ENCODE measurements at places on chromosomes 2 and 18.

DNA sequence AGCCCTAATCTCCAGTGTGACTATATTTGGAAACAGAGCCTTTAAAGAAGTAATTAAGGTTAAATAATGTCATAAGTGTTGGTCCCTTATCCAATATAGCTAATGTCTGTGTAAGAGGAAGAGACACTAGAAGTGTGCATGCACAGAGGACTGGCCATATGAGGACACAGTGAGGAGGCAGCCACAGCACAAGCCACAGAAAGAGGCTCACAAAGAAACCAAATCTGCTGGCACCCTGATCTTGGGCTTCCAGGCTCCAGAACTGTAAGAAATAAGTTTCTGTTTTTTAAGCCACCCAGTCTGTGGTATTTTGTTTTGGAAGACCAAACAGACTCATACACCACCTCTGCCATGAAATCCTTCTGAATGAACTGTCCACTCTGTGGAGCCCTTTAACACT lies 186.4 kb upstream of the SLC39A10 start:
- DNase-seq = no peak

- no peak for DNase-seq
These were observed 22.4 kb downstream of the MAL start for GRCh38 chr2:95047629-95048510.

GRCh38 chr18:80213182-80213581 lies 34.1 kb downstream of the PARD6G start:
- DNase-seq = no peak

DNA sequence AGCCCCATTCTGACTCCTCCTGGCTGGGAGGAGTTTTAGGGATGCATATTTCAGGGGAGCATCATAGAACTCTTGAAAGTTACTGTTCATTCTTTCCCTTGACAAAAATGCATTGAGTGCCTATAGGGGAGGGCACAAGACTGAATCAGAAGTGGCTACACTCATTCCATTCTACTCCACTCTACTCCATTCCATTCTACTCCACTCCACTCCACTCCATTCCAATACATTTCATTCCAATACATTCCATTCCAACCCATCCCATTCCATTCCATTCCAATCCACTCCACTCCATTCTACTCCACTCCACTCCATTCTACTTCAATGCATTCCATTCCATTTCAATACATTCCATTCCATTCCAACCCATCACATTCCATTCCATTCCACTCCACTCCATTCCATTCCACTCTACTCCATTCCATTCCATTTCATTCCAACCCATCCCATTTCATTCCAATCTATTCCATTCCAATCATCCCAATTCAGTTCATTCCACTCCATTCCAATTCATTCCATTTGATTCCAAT lies 110.8 kb downstream of the LOXHD1 start:
- no peak for DNase-seq

Measured in HCEC 1CT (cell line).